ENCODE measurements at places on chromosomes 2 and 18.

DNA sequence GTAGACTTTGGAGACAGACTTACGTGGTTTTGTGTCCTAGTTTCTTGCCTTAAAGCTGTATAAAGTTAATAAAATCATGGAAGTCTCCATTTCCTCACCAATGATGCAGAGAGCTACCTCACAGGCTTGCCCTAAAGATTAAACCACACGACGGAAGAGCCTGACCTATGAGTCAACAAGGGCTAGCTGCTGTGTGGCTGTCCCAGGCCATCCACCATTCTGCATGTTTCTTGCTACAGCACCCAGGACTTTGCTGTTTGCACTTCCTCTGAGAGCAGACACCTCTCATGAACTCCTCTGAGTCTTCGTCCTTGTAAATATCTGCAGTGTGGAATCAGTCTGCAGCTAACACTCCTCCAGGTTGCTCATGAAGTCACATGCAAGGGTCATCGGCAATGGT, 160.0 kb upstream of the TRIB2 start:
- DNase-seq, result no peak

DNA sequence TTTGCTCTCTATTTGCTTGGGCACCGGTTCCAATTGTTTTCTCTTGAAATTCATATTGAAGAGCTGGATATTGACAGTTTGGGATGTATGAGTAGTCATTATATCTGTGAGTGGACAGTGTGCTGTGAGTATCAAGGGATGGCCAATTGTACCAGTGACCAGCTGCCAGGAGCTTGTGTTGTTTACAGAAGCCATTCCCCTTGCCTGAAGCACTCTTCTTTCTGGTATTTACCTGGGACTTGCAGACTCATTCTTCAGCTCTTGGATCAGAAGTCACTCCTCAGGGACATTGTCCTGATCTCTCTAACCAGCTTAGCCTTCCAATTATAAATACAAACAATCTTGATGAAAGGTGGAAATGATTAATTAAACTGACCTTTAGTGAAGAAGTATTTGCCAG, 438.3 kb upstream of the LRATD1 start:
- DNase-seq, result no peak

DNA sequence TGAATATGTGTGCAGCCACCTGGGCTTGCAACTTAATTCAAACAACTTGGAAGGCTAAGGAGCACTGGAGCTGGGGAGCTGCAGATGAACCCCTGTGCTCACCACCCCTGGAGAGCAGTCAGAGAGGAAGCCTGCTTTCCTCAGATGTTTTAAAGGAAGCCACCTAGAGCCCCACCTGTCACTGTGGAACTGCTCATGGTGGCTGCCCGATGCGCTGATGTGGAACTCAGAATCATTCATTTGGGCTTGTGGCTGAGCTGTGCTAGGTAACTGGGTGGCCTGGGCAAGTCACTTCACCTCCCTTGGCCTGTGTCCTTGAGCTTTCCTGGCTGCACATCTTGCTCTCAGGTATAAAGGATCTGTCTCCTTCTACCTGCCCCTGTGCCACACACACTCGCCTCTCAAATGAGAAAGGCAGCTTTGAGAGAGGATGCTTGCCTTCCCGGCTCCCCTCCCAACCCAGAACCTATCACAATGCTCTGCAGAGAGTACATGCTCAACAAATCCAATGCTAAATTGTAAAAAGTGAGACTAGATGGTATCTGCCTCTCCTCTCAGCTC, 41.3 kb downstream of the BCL11A start:
- DNase-seq, result no peak

DNA sequence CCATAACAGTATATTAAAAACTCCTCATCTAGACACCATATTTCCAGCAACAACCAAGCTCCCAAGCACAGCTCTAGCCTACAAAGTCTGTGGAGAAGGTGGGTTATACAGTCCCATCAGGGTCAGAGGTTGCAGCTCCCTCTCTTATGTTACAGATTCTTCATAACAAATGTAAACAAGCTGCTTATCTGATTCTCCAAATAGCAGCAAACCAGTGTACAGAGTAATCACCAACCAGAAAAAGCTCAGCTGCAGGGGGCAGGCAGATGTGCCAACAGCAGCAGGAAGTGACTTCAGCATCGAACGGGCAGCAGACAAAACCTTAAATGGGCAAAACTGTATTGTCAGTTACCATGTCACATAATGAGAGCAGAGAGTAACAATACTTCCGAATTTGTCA, 52.9 kb upstream of the NABP1 start:
- DNase-seq, result peak; percentile 43

- no peak for DNase-seq
These were observed 49.2 kb downstream of the CLASP1 start for GRCh38 chr2:121599963-121600651.

DNA sequence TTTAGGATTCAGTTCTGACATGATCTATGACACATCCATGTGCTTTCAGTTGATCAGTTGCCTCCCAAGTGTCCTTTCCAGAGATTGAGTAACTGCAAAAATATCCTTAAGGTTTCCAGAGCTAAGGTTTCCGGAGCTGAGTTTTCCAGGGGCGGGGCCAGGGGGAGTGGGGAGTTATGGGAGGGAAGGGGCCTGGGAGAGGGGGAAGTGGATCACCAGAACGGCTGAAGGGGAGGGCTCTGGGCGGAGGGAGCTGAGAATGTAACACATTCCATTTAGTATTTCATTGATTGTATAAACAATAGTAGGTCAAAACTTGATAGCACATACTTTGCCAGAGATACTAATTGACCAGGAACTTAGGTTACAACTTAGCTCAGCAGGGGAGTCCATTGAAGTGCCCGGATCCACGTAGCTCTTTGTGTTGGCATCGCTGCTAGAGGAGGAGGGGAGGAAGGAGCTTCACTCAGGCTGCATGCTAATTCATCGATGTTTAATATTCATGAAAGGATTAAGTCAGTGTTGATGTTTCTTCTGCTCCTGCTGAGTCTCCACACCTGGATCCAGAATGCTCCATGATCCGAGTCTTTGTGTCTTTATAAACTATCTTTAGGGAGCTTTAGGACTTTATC, 289.8 kb downstream of the ALPK2 start:
- no peak for DNase-seq

DNA sequence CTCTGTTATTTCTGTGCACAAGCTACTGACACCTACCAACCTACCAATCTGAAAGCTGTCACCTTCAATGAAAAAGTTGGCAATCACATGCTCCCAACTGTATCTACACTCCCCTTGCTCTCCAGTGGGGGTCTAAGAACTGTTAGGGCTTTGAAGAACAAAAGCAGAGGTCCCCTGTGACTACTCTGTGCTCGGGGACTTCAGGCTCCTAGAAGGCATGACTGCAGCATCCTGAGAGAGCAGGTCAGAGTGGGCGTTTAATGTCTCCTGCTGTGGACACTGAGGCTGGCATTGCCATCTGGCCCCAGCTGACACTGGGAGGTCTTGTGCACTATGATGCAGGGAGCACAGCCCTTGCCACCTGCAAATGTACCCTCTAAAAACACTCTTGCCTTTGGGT, 93.3 kb downstream of the ACTR2 start:
- DNase-seq, result no peak

GRCh38 chr18:48992791-48993555, 42.2 kb upstream of the SMAD7 start:
- no peak for DNase-seq

DNA sequence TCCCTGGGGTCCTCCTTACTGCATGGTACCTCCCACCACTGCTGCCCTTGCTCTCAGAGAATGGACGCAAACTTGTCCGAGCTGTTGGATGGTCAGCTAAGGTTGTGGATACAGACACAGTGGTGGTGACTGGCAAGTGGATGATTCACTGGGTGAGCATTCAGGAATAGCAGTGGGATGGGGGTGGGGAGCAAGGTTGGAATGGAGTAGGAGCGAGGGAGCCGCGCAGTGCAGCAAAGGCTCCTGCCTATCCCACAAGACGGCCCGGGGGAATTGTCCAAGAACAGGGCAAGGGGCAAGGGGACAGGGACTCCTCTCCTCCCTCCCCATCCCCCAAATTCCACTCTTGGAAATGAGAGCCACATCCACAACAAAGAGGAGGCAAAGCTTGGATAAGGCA, 102.2 kb downstream of the PIEZO2 start:
- DNase-seq, result no peak

DNA sequence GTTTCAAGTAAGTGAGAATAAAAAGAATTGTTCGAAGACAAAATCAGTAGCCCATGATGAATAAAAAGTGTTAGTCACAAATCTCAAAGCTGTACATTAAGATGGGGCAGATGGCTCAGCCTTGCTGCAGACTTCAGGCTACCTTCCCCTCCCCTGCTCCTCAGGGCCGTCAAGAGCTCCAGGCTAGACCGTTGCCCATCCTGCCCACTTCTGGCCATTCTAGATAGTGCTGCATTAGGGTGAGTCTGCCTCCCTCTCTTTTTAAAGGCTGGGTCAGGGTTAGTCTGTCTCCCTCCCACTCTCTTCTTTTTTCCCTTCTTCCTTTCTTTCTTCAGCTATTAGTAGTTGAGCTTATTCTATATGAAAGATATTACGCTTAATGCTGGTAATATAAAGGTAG, 86.0 kb downstream of the MAPRE2 start:
- no peak for DNase-seq

DNA sequence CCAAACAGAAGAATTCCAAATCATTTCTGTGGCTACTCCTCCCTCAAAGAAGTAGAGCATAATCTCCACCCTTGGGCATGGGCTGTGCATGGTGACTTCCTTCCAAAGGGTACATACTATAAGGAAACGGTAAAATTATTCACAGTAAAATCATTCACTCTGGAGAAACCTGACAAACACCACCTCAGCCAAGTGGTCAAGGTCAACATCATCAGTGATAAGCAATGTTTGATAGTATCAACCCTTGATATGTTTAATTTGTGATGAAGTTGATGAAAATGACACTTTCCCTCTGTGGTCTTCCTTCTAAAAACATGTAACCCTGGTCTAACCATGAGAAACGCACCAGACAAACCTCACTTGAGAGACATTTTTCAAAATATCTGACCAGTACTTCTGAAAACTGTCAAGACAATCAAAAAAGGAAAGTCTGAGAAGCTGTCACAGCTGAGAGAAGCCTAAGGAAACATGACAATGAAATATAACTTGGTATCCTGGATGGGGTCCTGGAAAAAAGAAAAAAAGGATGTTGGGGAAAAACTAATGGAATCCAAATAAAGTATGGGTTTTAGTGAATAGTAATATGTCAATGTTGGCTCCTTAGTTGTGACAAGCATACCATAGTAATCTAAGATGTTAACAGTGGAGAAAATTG, 9.4 kb upstream of the TXNDC2 start:
- no peak for DNase-seq

GRCh38 chr18:46421973-46422551, 235.0 kb downstream of the LOXHD1 start:
- DNase-seq, result no peak

All from T-helper 2 cell (primary cell).